Left kidney (tissue), 8 donors: ENCODE measurements at places on chromosomes 5 and 9. TPM values are rescaled to one million over a fixed set of nuclear protein-coding genes. Genes with fewer than 3 reads are reported as not detected.

Gene SH3GL2
- 5.3 TPM for polyA plus RNA-seq

Gene IL31RA
- 0.12 TPM for polyA plus RNA-seq

Gene PCDHGC3
- 99.2 TPM for polyA plus RNA-seq

Gene F2R
- 59.9 TPM for polyA plus RNA-seq

Gene IFNA21
- not detected for polyA plus RNA-seq

DNA sequence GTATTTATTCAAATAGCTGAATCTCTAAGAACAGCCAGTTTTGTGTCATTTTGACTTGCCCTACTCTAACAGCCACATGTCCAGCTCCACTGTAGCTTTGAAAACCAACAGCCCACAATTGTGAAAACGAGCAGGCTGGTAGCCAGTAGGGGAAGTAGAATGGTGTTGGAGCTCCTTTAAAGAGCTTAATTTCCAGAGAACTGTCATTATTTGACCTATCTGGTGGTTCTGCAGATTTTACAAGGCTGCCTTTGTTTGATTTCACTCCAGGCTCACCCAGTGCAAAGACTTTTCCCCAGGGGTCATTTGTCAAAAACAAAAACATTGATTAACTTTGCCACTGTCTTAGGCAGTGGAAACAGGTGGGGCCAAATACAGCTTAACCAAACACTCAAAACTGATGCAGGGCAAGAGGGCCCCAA lies 3.2 kb upstream of the PJA2 start:
- DNase-seq = no peak

DNA sequence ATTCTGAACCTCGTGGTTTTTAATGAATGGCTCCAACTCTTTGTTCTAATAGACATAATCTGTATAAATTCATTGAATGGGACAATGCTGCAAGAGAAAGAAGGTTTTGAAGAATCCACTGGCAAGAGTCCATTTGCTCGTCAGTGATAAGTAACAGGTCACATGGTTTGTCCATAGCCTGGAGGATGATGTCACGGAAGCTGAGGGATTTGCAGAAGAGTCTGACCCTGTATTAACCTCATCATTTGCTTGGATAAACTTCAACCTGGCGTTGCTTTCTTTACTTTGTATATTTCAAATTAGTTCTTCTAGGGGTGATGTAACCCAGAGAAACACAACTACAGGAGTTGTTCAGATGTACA lies 197.4 kb downstream of the GAS1 start:
- DNase-seq = no peak

GRCh38 chr5:61332851-61333320 lies 828 bp downstream of the ZSWIM6 start:
- DNase-seq = peak; percentile 17

- DNase-seq = no peak
Measured at GRCh38 chr9:2180154-2180553, 165.0 kb downstream of the SMARCA2 start.

DNA sequence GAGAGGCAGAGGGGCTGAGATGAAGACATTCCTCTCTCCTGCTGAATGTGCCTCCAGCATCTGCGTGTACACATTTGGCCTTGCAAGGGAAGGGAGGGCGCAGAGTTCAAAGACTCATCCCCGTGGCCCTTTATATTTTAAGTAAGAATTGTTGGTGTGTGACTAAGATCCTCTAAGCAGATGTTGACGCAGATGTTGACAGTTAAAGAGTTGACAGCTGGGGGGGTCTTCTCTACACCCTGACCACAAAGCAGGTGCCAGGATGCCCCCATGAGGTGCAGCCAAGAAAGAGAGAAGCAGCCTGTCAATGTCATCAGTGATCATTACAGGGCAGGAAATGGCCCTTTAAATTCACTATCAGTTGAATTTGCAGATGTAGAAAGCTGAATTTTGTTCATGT lies 262.9 kb downstream of the IRX1 start:
- DNase-seq = no peak

- DNase-seq = no peak
Measured at GRCh38 chr5:146273109-146273508, 65.5 kb upstream of the POU4F3 start.
